GDM1 (cell line): ENCODE measurements at places on chromosomes 1 and 21.

GRCh38 chr21:43591571-43591970 lies 67.7 kb downstream of the HSF2BP start:
- no peak for DNase-seq

DNA sequence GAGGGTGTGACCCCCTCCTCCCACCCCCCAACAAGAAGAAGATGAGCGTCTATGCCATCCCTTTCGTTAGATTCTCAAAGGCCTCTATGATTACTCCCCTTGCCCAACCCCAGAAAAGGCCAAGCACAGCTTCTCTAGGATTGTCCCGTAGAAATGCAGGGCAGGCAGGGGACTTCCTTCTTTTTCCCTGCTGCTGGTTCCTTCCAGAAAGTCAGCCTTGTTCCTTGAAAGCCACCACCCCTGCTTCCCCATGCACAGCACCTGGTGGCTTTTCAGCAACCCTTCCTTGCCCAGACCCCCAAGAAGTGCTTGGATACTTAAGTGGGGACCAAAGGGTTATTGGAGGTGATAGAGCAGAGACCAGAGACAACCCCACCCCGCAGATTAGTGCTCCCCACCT lies 75.1 kb downstream of the ARHGEF10L start:
- no peak for DNase-seq

GRCh38 chr21:46110499-46111192 lies 12.7 kb downstream of the COL6A2 start:
- DNase-seq, result no peak

- no peak for DNase-seq
Observed at GRCh38 chr1:61828805-61829204, 86.5 kb downstream of the PATJ start.

DNA sequence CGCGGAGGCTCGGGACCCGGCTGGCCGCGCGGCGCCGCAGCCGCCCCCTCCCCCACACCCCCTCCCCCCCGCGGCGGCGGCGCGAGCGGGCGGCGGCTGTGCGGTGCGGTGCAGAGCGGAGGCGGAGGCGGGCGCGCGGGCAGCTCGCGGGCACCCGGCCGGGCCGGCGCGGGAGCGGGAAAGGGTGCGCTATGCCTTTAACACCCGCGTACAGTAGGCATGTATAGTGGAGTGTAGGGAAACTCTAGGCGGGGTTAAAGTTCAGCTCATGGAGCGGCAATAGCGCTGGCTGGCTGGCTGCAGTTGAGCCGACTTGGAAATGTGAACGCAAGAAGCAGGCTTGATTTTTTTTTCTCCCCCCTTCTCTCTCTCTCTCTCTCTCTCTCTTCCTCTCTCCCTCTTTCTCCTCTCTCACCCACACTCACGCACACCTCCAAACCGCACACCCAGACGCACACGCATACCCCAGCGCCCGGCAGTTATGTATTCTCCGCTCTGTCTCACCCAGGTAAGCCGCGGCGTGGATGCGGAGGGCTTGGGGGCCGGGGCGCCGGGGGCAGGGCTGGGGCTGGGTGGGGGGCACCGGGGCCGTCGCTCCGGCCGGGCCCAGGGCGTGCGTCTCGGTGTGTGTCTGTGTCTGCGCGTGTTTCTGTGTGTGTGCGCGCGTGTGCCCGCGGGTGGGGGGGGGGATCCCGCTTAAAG lies at the start of gene NFIA:
NFIA (plus strand) TSS at position 251 of the 702 bp plus-strand sequence.
- no peak for DNase-seq

GRCh38 chr1:15326691-15327588 lies 79.9 kb downstream of the FHAD1 start:
- no peak for DNase-seq

- DNase-seq, result no peak
Observed at GRCh38 chr1:229430761-229431283, 3.1 kb downstream of the ACTA1 start.

DNA sequence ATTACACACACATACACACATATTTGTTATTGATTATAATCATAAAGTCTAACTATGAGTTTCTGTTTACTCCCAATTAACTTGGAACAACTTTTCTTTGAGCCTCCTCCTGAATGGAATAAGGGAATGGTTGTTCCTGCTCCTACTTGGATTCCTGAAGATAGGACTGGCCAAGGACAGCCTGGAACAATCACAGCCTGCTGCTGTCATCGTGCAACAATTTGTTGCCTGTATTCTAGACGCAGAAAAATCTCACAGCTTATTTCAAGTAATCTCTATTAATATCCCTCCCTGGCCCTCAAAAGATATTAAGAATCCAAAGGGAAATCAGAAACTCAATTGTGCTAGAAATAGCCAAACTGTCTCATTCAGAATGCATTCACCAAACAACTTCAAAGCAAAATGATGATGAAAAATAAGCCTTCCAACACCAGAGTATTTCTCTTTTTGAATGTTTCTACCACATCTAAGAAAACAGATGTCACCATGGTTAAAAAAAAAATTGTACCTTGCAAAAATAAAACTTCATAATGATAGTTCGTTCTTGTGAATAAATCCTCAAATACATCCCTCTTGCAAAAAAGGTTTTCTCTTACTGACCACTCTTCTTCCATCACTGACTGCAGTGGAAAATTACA lies 30.9 kb downstream of the RCAN1 start:
- DNase-seq, result no peak

GRCh38 chr1:63674238-63674864 lies 81.1 kb downstream of the PGM1 start:
- no peak for DNase-seq

- no peak for DNase-seq
Observed at GRCh38 chr1:178818416-178818815, 52.5 kb downstream of the ANGPTL1 start.

- DNase-seq, result no peak
Observed at GRCh38 chr1:67135354-67135753, 584 bp upstream of the C1orf141 start.

DNA sequence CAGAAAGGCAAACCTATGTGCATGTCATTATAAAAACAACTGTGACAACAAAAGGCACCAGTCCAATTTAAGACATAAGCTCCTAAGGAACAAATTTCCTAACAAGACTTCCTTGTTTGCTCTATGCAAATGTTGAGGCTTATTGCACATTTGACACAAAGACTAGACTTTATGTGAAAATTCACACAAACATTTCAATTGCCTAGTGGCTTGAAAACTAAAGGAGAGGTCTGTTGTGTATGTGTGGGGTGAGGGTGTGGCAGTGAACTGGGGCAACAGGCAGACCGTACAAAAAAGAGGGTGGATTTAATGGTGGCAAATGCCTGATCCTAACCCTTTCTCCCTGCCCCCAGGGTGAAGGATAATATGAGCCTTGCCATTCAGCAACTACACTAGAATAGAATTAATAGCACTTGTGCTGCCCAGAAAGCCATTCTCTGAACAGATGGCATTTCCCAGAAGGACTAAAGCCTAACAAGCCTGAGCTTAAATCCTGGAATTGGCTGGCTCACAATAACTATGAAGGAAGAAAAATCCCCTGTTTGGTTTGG lies 73.9 kb downstream of the GLUL start:
- no peak for DNase-seq
